Stomach (tissue), 19 donors: ENCODE measurements at places on chromosomes 12 and 14.

DNA sequence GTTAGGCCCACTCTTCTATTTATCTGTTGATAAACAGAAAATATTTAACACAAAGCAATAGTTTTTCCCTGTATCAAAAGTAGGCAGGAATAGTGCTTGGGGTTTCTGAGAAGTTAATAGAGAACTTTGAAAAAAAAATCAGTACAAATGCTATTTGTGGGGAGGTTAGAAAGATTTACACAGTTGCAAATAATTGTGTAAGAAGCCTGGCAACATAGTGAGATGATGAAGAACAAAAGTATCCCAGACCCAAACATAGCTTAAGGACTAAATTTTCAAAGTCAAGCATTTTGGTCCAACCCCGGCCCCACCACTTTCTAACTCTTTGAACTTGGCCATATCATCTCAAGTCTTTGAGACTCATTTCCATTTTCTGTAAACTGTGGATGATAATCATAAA is 687.5 kb upstream of the TMEM132C start:
- DNase-seq: no peak
- no peaks in the 10 kb centered on the region for H3K36me3 ChIP-seq
- H3K27ac ChIP-seq: no peak overlapping the region

DNA sequence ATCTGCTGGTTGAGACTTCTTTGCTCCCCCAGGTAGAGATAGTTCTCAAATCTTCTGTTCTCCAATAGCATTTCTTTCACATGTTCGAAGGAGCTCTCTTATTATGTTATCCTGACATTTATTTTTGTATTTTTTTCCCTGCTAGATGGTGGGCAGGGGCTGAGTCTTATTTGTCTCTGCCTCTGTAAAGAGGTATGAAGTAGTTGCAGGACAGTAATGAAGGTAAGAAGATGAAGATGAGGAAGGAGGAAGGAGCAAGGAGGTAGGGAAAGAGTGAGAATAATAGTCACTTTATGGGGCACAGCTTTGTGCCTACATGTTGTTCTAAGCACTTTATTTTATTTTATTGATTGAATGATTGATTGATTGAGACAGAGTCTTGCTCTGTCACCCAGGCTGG is 5.0 kb upstream of the CIROP start:
- H3K4me1 ChIP-seq: peaks cover 8% of the 10 kb centered on the region
- no peak for DNase-seq
- H3K27ac ChIP-seq: no peak overlapping the region

- no peak for DNase-seq
- peaks cover 17% of the 10 kb centered on the region for H3K4me1 ChIP-seq
- H3K27me3 ChIP-seq: peaks cover 9% of the 10 kb centered on the region
Measured at GRCh38 chr14:104359301-104359968, 220.1 kb upstream of the C14orf180 start.

- H3K27me3 ChIP-seq: no peaks in the 10 kb centered on the region
- H3K36me3 ChIP-seq: no peaks in the 10 kb centered on the region
- no peak overlapping the region for H3K27ac ChIP-seq
- no peak overlapping the region for H3K4me3 ChIP-seq
- no peaks in the 10 kb centered on the region for H3K4me1 ChIP-seq
Measured at GRCh38 chr12:131671276-131671675, 39.6 kb upstream of the SFSWAP start.

DNA sequence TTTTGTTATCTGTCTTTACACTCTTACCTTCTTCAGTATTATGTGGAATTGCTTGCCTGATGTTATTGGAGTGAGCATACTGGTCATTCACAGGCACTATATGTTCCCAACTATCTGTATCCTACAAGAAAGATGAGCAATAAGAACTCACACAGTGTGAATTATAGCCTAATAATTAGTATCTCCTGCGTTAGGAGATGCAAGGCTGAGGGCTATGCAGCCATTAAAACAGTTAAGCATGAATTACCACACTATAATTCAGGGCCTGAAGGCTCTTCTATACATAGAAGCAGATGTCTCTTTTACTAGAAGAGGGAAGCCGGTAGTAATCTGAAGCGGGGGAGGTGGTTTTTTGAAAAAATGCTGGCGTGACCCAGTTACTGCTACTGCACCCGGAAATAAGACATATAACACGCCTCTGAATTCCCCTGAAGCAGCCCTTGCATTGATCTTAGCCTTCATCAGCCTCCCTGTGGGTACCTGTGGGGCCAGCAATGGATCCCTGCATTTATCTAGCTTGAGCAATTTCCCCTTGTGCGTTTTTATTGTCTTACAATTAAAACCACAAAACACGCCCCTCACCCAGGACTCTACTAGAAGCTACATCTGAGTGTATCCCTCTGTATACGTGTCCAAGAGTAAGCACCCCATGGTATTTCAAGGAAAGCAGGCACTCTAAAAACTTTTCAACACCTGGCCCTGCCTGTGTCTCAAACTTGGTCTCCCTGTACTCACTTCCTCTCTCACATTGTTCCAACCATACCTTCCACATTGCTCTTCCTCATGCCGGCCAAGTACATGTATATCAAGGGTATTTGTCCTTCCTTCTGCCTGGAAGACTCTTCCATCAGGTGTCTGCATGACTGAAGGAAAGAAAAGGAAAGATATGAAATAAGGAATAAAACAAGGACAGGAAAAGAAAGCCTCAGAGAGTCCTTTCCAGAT is 210.9 kb upstream of the ARID2 start:
- no peaks in the 10 kb centered on the region for H3K27me3 ChIP-seq
- no peak for DNase-seq
- no peaks in the 10 kb centered on the region for H3K36me3 ChIP-seq
- H3K4me3 ChIP-seq: no peak overlapping the region
- H3K4me1 ChIP-seq: no peaks in the 10 kb centered on the region

GRCh38 chr12:54749191-54749818 is 101.1 kb upstream of the DCD start:
- no peaks in the 10 kb centered on the region for H3K4me1 ChIP-seq
- no peak overlapping the region for H3K27ac ChIP-seq
- no peak for DNase-seq
- no peaks in the 10 kb centered on the region for H3K36me3 ChIP-seq
- no peaks in the 10 kb centered on the region for H3K27me3 ChIP-seq

- H3K4me1 ChIP-seq: no peaks in the 10 kb centered on the region
- no peak overlapping the region for H3K27ac ChIP-seq
- no peak for DNase-seq
- H3K4me3 ChIP-seq: no peak overlapping the region
Measured at GRCh38 chr14:65833267-65833880, 420.8 kb downstream of the FUT8 start.

GRCh38 chr12:51549637-51550036 is 41.4 kb upstream of the SCN8A start:
- peaks cover 9% of the 10 kb centered on the region for H3K27me3 ChIP-seq
- H3K27ac ChIP-seq: no peak overlapping the region
- no peaks in the 10 kb centered on the region for H3K4me1 ChIP-seq

- no peak overlapping the region for H3K27ac ChIP-seq
- H3K4me3 ChIP-seq: no peak overlapping the region
- DNase-seq: no peak
- no peaks in the 10 kb centered on the region for H3K4me1 ChIP-seq
- no peaks in the 10 kb centered on the region for H3K36me3 ChIP-seq
Measured at GRCh38 chr12:41970744-41971143, 173.9 kb downstream of the GXYLT1 start.

DNA sequence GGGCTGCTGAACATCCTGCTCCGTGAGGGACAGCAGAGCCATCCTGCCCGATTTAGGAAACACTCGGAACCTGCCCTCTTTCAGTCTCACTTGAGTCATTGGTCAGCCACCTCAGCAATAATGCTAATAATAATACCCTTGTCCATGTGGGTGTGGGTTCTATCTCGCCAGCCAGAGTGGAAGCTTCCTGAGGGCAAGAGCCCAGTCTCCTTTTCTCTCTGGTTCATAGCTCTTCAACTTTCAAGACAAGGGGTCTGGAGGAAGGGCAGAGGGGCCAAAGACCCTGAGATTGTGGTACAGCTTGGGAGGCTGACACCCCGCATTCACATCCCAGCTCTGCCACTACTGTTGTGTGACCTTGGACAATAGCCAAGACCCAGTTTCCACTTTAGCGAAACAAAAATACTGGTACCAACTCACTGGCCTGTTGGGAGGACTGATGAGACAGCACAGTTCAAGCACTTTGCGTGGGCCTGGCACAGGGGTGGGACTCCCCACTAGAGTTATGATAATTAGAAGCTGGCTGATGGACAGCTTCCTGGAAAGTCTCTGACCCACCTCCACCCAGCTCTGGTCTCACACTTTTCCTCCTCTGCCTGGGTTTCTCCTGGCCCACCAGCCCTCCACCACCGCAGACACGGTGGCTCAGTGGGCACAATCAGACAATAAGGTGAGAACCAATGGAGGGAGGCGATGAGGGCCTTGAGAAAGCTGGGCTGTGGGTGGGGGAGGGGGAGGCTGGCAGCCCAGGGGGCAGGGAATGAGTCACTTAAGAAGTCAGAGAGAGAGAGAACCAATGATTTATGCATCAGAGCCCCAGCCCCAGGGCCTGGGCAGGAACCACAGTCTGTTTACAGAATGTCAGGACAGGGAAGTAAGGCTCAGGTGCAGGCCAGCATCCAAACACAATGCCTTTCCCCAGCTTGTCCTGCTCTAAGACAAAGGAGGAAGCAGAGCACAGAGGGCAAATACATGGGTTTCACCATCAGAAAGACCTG is 9.6 kb downstream of the FAIM2 start:
- H3K36me3 ChIP-seq: no peaks in the 10 kb centered on the region
- H3K4me3 ChIP-seq: no peak overlapping the region
- H3K27me3 ChIP-seq: peaks cover 5% of the 10 kb centered on the region

DNA sequence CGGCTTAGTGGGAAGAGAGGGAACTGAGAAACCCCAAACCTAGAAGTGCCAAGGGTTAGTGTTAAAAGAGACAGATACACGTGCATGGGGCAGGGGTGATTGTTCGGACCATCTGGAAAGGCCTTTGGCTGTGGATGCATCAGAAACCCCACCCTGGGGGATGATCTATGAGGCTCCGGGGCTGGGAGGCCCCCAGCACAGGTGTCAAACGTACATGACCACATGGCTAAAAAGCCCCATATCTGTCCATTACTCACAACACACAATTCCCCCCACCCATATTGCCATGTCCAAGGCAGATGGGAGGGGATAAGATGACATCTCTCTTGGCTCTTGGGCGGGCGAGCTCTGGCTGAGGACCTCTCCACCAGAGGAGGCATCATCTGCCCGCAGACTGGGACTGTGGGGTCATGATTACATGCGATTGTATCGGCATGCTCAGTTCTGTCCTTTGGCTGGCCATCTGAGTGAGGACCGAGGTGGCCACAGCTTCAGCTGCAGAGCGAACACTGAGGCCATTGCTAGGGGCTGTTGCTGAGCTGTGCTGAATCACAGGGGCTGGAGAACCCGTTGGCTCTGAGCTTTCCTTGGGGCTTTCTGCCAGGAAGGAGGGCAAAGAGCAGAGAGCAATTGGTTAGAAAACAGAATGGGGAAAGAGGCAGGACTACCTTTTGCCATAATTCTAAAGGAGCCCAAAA is 9.6 kb upstream of the NPFF start:
- peaks cover 100% of the 10 kb centered on the region for H3K36me3 ChIP-seq
- no peak overlapping the region for H3K4me3 ChIP-seq
- no peaks in the 10 kb centered on the region for H3K27me3 ChIP-seq
- H3K4me1 ChIP-seq: no peaks in the 10 kb centered on the region
- no peak overlapping the region for H3K27ac ChIP-seq

GRCh38 chr12:113638460-113638775 is 166.7 kb upstream of the LHX5 start:
- peaks cover 7% of the 10 kb centered on the region for H3K4me1 ChIP-seq
- H3K27ac ChIP-seq: no peak overlapping the region
- no peak overlapping the region for H3K4me3 ChIP-seq
- no peak for DNase-seq

- no peaks in the 10 kb centered on the region for H3K27me3 ChIP-seq
- no peak overlapping the region for H3K27ac ChIP-seq
- DNase-seq: no peak
- H3K4me3 ChIP-seq: no peak overlapping the region
- peaks cover 5% of the 10 kb centered on the region for H3K4me1 ChIP-seq
- H3K36me3 ChIP-seq: peaks cover 8% of the 10 kb centered on the region
Measured at GRCh38 chr12:3000548-3001275, 41.5 kb downstream of the TEAD4 start.

DNA sequence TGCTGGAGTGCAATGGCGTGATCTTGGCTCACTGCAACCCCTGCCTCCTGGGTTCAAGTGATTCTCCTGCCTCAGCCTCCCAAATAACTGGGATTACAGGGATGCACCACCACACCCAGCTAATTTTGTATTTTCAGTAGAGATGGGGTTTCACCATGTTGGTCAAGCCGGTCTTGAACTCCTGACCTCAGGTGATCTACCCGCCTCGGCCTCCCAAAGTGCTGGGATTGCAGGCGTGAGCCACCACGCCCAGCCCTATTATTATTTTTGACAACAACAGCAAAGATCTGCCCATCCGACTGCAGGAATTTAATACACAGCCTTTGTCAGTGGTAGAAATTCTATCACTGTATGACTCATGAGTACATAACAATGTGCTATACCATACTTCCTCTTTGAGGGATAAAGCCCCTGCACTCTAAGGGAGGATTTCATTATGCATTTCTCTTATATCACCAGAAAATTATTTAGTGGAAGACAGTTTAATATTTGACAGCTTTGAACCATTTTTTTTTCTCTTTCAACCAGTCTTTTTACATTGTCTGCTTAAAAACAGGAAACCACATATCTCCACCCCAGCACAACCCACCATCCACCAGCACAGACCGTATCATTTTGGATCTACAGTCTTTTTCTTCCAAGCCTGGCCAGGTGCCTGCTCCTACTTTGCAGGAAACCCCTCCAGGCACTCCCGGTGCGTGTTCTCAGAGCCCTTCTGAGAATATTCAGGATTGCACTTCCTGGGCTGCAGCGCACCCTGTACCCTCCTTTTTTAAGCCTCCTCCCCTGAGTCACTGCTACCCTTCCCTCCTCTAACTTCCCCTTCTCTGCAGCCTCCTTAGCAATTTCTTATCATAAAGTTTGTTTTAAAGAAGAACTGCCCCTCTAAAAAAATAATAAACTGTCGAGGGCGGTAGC is 594 bp downstream of the ARHGDIB start:
- no peak for DNase-seq
- H3K36me3 ChIP-seq: no peaks in the 10 kb centered on the region
- no peaks in the 10 kb centered on the region for H3K27me3 ChIP-seq
- no peaks in the 10 kb centered on the region for H3K4me1 ChIP-seq

GRCh38 chr14:104715416-104715815 is 8.6 kb upstream of the ADSS1 start:
- DNase-seq: no peak
- H3K4me3 ChIP-seq: no peak overlapping the region
- peaks cover 62% of the 10 kb centered on the region for H3K36me3 ChIP-seq
- H3K4me1 ChIP-seq: peaks cover 8% of the 10 kb centered on the region
